Activated CD4-positive, alpha-beta T cell treated with anti-CD3 and anti-CD28 coated beads, Interleukin-10, Interleukin-2, amounts not matched to agents 100 ng/mL and 50 ng/mL, durations not matched to agents 16 hours and 8 hours (primary cell): ENCODE measurements at places on chromosomes 2 and 18.

DNA sequence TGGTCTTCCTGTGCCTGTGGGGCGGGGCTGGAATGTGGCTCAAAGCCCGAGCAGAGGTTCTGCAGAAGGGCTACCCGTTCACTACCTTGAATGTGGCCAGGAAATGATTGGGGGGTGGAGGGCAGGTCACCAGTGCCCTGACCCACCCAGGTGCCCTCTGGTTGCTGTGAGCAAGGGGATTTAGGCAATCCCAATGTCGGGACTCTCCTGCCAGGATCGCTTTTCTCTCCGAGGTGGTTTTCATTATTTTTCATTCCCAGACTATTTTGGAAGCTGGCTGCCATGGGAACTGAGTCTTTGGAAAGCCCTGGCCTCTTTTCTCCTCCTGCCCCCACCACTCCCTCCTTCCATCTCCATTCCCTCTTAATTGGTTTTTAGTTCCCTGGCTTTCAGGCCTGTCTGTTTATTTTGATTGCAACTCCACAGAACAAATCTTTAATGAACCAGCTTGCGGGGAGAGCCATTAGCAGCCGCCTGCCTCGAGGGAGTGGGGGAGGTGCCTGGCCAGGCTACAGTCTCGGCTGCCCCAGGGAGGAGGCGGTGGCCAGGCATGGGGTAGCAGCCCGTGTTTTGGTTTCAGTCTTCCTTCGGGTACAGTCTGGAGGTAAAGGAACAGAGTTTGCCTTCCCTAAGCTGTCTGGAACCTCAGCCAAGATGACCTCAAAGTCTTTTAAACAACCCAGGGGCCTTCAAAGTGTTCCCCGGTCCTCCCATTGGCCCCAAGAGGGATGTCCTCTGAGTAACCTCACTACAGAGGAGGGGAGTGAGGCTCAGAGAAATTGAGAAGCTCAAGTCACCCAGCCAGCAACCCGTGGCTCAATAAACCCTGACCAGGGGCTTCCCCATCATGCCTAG is 114.4 kb upstream of the HAAO start:
- DNase-seq, result no peak

- DNase-seq, result no peak
These were observed 206.0 kb downstream of the HDAC4 start for GRCh38 chr2:239194731-239195317.

DNA sequence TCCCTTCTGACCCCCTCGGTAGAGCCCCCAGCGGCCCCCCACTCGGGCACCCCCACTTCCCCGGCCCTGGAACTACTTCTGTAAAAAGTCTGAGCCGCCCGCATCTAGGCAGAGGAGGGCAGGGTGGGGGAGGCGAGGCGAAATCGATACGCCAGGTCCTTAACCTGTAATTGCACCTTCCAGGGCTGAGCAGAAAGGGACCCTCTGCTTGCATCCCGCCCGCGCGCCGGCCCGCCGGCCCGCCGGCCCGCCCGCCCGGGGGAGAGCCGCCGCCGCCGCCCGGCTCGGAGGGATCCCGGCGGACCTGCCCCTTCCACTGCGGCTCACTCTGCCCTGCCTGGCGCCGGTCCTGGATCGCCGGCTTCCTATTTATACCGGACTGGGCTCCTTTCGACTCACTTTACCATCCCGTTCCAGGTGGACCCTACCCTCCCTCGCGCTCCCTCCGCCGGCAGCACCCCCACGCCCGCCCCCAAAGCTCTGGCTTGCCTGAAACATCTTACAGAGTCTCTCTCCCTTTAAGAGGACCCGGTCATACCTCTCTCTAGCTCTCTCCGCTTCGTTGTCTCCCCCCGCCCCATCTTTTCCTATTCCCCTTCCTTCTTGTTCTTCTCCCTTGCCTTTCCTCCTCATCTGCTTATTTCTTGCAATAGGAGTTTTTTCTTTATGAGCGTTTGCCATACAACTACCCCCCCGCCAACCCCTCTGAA is 797 bp downstream of the KLHL14 start:
- DNase-seq, result no peak

DNA sequence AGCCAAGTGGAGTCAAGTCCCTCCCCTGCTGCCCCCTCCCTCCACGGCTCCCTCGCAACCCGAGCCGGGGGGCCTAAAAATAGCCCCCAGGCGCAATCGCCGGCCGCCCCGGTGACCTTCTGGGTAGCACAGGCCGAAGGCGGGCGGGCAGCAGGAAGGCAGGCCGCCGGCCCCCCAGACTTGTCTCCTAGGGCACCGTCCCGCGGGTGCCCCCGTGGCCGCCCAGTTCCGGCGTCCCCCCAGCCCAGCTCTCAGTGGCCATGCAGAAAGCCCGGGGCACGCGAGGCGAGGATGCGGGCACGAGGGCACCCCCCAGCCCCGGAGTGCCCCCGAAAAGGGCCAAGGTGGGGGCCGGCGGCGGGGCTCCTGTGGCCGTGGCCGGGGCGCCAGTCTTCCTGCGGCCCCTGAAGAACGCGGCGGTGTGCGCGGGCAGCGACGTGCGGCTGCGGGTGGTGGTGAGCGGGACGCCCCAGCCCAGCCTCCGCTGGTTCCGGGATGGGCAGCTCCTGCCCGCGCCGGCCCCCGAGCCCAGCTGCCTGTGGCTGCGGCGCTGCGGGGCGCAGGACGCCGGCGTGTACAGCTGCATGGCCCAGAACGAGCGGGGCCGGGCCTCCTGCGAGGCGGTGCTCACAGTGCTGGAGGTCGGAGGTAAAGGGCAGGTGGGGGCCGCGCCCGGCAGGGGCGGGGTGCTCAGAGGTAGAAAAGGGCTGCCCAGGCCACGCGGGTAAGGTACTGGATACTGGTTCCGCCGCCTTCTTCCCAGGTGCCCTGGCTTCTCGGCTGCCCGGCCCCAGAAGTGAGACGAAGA is at the start of gene SPEG:
SPEG (plus strand) TSS at position 126 of the 808 bp plus-strand sequence; CDS start at position 261, 135 bp downstream.
- no peak for DNase-seq

GRCh38 chr18:25100418-25100817 is 251.5 kb downstream of the ZNF521 start:
- DNase-seq, result no peak

GRCh38 chr2:181463588-181463987 is 6.4 kb downstream of the ITGA4 start:
- DNase-seq, result no peak

GRCh38 chr2:66405473-66405872 is 29.5 kb upstream of the MEIS1 start:
- DNase-seq, result no peak

DNA sequence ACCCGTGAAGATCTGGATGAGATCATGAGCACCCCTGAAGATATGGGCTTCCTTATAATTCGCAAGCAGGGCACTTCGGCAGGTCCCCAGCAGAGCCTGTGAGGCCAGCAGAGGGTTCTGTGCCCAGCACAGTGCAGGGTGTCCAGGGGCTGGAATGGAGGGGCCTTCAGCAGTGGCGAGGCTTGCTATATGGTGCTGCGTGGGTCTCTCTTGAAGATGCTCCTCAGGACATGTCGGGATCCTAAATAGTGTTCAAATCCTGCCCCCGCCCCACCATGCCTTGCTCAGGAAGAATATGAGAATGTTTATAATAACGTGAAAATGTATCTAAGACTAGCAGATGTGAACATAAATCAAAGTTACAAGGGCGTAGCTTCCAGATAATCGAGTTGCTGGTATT is 60.3 kb upstream of the RBM44 start:
- DNase-seq, result no peak

- no peak for DNase-seq
These were observed 265.4 kb downstream of the HRH4 start for GRCh38 chr18:24725644-24726415.

DNA sequence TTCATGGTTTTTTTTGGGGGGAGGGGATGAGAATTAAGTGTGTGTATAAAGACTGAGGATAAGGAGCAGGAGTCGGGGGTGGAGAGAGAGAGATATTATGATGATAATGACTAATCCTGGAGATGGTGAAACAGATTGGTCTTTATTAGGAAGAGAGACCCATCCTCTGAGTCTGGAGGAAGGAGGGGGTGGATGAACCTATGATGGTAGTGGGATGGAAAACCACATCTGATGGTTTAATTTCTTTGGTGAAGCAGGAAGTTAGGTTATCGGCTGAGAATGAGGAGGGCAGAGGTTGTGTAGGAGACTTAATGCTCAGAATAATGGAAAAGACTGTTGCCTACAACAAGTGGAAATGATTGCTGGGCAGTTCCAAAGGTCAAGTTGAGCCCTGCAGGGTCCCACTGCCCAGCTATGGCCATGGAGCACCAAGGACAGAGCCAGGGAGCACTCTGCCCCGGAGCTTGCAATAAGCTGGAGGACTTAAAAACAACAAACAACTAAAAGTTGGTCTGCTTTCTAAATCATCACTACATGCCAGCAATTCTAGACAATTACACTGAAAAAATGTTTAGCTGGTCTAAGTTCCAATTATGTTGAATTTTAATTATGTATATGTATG is 7.9 kb downstream of the SLC16A14 start:
- DNase-seq, result no peak

DNA sequence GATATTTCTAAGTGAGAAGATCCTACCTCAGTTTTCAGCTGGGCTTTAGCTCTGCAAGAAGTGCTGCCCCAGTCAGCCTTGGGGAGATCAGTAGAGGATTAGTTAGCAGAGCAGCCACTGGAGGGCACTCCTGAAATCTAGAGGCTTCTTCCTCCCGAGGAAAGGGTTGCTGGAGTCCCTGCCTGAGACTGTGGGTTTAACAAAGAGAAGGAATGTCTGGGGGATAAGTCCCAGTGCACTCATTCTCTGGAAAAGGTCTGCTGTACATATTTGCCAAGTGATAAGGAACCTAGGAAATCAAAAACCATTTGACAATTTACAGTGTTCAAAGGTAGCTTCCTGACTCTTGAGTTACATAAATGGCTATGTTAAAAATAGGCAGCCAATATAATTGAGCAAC is 207.2 kb downstream of the SLC8A1 start:
- peak; percentile 12 for DNase-seq

DNA sequence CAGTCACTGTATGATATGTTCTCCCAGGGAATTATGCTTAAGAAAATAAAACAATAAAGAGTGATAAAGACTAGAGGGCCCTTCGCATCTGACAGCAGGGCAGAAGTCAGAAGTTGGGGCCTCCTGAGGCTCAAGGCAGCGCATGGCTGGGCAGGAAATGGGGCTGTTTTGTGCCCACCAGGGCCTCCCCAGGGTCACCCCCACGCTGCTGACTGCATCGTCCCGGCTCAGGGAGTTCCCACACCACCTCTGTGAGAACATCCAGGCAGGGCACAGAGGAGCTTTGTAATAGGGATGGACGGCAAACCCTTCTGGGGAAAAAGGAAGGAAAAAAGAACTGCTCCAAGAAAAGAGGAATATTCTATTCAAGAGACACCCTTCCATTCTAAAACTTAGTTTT is 41.2 kb downstream of the PAX3 start:
- no peak for DNase-seq

GRCh38 chr2:3244486-3244885 is 133.1 kb downstream of the EIPR1 start:
- no peak for DNase-seq

DNA sequence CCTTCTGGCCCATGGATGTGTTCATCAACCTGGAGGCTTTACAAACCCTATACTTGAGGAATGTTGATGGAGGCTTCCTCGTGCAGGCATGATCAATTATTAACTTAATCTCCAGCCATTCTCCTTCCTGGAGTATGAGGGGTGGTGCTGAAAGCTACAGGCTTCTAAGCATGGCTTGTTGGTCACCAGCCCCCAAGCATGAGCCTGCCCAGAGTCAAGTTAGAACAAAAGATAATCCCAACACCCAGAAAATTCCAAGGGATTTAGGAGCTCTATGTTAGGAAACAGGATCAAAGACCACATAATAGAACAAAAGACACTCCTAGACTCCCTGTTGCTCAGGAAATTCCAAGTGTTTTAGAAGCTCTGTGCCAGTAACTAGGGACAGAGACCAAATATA is 63.1 kb downstream of the FAM171B start:
- no peak for DNase-seq
